Pulmonary artery endothelial cell (primary cell): ENCODE measurements at places on chromosomes 12 and 14. TPM values are rescaled to one million over a fixed set of nuclear protein-coding genes. Genes with fewer than 3 reads are reported as not detected.

GRCh38 chr12:116294454-116295165 lies 17.1 kb upstream of the MED13L start:
- no peak for DNase-seq

DNA sequence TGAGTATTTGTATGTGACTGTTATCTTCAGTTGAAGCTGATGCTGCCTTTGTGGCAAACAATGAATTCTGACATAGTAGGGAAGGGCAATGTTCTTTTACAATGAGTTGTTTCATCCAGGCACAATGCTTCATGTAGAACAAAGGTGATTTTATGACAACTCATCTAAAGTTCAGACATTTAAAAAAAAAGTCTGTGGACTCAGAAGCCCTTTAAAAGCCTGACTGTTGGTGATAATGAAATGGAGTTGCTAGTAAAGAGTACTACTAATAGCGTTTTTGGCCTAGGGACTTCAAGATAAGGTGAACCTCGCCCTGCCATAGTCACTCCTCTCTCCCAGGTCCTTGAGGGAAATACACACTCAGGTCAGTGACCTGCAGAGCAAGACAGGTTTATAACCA lies 105.1 kb downstream of the AKAP6 start:
- no peak for DNase-seq

GRCh38 chr12:123041811-123042655 lies 61.6 kb downstream of the ARL6IP4 start:
- DNase-seq = no peak

DNA sequence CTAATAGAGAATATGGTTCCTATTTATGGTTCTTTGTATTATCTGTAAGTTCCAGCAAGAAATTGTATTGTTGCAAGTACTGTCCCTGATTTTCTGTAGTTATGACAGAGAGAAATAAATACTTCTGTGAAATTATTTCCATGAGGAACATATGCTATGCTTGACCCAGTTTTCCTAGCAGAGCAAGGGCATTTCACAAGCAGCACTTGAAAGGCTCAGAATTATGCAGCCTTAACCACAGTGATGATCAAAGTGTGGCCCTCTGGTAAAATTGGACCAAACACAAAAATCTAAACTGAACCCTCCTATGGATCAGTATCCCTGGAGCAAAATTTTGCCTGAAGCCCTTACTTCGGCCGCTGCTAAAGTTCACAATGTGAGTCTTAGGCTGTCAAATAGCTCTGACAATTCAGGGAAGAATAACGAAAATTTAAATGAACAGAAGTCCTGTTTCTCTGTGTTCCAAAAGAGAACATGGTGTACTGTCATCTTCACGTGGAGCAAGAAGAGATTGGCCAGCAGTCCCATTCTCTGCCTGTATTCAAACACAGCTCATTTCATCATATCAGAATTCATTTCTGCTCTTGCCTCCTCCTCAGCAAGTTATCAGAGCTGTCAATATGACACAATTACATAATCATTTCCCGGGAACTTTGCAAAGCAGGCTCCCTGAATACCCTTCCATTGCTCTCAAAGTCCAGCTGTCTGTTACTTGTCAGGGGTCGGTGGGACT lies 471.9 kb downstream of the RPS29 start:
- no peak for DNase-seq

- DNase-seq = no peak
Measured at GRCh38 chr12:113476176-113476986, 4.7 kb upstream of the LHX5 start.

APEX1 gene
- 128 and 143 TPM in 2 replicates for total RNA-seq

TMTC1 gene
- total RNA-seq = 15.0 and 49.9 TPM in 2 replicates

OR6C65 gene
- not detected in 2 replicates for total RNA-seq
